ENCODE measurements at places on chromosomes 2 and 18.

DNA sequence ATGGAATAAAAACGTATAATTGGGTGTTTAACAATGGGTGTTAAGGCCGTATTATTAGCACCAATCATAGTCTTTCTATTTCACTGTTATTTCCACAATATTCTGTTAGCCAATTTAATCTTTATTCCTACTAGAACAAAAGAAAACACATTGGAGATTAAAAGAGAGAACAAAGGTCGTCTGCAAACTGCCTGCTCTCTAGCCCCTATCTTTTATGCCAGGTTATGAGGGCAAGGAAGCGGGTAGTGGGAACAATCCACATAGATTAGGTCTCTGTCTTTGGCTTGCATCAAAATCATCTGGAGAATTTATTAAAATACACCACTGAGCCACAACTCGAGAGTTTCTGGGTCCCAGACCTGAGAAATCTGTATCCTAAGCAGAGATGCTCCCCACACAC, 69.4 kb upstream of the DSC1 start:
- peak; percentile 64 for DNase-seq

GRCh38 chr2:21700644-21701043, 576.9 kb downstream of the TDRD15 start:
- no peak for DNase-seq

GRCh38 chr18:5429681-5430080, 114.1 kb downstream of the EPB41L3 start:
- DNase-seq, result no peak

DNA sequence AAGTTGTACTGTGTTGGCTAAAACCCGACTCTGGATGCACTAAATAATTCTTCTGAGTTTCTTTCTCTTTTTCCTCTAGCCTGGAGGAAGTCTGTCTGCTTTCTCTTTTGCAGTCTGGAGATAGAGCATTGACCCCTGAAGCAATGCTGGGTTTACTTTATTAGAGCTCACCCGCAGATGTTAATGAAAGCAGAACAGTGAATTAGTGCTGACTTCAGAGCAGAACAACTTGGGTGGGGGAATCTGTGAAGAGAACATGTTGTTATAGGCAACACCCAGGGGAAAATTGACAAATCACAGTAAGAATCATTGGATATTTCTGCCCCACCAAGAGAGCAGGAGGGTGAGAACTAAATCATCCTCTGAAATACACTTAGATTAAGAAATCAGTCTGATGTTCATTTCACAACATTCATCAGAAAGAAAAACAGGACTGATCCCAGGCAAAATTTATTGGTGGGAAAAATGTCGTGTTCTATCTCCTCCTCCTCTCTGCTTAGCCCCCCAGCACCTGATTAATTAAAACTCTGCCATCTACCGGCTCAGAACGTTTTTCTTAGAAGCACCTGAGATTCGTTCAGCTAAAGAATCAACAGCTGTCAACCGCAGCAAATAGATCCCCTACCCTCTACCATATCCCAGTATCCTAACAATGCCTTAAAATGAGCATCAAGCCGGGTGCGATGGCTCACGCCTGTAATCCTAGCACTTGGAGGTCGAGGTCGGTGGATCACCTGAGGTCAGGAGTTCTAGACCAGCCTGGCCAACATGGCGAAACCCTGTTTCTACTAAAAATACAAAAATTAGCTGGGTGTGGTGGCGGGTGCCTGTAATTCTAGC, 165.1 kb downstream of the FMNL2 start:
- peak; percentile 48 for DNase-seq

DNA sequence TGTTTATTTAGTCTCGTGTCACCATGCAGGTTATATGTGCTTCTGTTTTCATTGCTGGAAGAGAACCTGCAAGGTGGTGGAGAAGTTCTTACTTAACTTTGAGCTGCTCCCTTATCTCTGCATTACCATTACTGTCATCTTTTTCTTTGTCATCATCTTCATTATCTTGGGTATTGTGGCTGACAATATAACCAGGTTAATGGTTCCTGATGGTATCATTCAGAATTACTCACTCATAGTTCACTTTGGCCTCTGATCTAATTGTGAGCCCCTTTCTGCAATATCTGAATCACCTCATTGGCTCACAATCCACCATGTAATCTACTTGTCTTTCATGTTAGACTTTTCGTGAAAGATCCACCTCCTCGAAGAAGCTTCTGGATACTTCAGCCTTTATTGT, 5.0 kb downstream of the CD28 start:
- DNase-seq, result no peak

GRCh38 chr18:79515331-79515730, 119.6 kb downstream of the NFATC1 start:
- no peak for DNase-seq

GRCh38 chr2:181788897-181789555, 102.5 kb upstream of the ITPRID2 start:
- peak; percentile 61 for DNase-seq

DNA sequence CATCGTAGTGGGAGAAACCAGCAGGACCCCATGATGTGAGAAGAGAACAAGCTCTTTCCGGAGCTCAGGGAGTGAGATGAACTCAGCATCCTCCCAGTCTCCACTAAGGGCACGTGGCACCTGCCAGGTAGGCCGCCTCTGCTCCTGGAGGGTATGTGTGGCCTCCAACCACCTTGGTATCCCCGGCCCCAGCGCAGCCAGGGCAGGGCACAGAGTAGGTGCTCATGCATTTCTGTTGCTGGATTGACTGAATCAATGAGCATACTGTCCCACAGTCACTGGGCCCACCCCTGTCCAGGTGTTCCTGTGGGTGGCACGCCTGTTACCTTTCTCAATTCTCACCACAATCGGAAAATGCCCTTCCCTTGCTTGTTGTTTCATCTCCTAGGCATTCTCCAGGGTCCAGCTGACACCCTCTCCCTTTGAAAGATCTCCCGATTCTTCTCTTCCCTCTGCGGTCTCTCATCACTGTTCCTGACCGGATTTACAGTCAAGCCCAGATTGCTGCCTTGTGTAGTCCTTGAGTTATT, 138.5 kb upstream of the SMAD2 start:
- DNase-seq, result no peak

- DNase-seq, result peak; percentile 47
Measured at GRCh38 chr18:9612215-9612830, 2.0 kb downstream of the PPP4R1 start.

- no peak for DNase-seq
Measured at GRCh38 chr2:65232636-65233035, 5.0 kb downstream of the ACTR2 start.

DNA sequence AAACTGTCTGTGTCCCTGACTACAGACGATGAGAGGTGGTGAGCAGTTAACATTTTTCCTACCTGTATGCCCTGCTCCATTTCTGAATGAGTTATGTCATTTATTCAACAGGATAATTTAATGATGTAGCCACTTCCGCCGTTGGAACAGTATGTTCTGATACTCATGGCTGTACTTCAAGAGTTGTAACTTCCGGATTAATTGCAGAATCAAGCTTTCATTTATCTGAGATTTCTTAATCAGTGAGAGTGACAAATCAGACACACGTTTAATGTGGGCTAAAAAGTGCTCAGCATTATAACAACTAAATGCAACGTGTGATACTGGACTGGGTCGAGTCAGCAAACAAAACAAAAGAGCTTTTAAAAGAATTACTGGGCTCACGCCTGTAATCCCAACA, 107.7 kb downstream of the KCTD1 start:
- no peak for DNase-seq

GRCh38 chr2:236250909-236251579, 13.2 kb downstream of the ASB18 start:
- DNase-seq, result no peak

DNA sequence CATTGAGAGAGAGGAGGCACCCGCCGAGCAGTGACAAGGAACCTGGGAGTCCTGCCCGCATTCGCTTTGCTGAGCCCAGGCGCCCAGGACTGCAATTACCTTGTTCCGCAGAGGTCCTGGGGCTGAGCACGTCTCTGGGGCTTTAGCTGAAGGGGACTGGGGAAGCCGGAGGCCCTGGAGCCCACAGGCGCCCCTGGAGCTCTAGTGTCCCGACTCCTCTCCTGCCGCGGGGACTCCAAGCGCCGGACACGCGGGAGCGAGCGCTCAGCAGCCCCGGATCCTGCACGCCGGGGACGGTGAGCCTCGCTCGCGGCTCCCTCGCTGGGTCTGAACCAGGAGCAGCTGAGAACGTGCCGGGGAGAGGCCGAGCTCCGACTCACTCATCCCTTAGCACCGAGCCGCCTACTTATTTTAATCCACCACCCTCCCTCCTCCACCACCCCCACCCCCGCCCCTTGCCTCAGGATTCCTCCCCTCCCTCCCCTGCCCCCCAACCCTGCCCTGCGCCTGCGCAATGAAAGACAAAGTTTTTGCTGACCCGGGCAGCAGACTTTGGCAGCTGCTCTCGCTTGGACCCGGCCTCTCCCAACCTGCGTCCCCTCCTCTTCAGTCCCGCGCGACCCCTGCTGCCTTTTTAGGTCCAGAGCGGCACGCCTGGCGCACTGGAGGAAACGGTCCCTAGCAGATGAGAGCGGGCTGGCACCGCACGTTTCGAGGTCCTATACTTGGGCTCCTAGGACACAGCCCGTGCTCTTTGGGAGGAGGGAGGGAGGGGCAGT, at the start of gene OSR1:
TSS of gene OSR1 (minus strand) at position 382 of the 779 bp plus-strand sequence. CDS start 4,818 bp downstream, outside the sequence.
- DNase-seq, result peak; percentile 35

DNA sequence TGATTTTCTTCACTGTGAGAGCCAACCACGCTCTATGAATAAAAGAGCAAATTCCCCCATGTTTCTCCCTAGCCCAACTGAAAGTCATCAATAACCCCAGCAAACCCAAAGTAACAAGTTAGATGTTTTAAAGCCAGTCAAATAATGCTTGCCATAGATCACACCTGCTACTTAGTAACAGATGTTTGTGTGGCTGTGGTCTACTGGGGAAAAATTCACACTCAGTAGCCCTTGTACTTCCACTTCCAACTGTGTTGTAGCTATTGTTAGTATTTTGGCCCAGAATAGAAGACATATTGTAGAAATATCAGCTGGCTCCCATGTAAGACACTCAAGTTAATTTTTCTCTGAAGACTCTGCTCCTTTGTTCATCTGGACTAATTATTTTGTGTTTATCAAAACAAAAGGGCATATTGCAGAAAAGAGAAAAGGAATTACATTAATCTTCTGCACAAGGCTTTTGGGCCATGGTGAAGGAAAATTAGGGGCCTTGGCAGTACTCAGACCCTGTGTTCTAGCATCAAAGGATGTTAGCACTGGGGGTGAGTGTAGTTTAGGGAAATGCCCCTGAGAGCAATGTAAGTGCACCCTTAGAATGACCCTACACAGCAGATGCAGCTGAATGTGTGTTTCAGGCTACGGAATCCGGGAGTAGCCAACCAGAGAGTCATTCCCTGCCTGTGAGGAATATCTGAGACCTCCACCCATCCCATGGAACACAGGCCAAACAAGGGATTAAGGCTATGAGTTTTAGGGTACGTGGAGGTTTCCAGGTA, 521.9 kb downstream of the EPHA4 start:
- no peak for DNase-seq

- DNase-seq, result peak; percentile 72
Measured at GRCh38 chr18:49725809-49726674, 87.3 kb downstream of the ACAA2 start.

- DNase-seq, result no peak
Measured at GRCh38 chr2:207871506-207871905, 101.8 kb upstream of the FZD5 start.

- DNase-seq, result no peak
Measured at GRCh38 chr2:30866974-30867373, 59.7 kb upstream of the CAPN13 start.

DNA sequence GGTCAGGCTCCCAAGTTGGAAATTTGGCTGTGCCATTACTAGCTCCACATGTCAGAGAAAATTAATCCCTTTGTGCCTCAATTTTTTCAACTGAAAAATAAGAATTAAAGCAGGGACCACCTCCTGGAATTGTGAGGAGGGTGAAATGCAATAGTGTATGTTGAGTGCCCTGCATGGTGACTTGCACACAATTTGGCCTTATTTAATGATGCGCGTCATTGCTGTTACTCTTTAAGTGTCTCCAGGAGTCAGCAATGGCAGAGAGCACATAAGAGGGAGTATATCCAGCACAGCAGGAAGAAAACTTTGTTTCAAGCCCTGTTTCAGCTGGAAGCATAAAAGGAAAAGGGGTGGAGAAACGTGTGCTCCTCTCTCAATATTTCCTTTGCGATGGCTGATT, 215.8 kb downstream of the ALK start:
- DNase-seq, result no peak

DNA sequence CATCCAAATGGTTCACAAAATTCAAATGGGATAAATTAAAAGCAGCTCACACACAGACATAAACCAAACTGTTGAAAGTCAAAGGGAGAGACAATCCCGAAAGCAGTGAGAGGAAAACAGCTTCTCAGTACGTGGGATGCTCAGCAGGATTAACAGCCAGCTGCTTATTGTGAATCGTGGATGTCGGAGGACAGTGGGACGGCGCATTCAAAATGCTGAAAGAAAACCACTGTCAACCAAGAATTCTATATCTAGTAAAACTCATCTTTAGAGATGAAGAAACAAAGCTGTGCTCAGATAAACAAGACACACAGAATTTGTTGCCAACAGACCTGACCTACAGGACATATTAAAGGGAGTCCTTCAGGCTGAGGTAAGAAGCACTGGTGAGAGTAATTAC, 102.9 kb downstream of the NFATC1 start:
- DNase-seq, result no peak

- no peak for DNase-seq
Measured at GRCh38 chr2:67772216-67773170, 290.3 kb downstream of the C1D start.

DNA sequence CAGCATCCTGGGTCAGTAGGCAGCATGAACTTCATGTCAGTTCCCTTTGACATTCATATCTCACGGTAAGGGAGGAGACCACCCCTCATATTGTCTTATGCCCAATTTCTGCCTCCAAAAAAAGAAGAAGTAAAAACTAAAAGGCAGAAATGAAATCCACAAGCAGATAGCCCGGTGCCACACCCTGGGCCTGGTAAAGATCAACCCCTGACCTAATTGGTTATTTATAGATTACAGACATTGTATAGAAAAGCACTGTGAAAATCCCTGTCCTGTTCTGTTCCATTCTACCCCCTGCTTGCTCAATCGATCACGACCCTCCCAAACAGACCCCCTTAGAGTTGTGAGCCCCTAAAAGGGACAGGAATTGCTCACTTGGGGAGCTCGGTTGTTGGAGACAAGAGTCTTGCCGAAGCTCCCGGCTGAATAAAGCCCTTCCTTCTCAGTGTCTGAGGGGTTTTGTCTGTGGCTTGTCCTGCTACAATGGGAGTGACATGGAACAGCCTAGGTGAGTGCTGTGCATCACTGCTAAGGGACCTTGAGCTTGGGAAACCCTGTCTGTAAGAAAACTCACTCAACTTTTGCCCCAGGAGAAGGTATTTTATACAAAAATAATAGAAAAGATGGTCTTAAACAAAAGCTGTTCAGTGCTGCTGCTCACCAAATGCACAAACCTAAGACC, 11.1 kb downstream of the NDUFV2 start:
- DNase-seq, result no peak

Measured in large intestine (tissue), 12 donors.